ENCODE measurements at places on chromosomes 2 and 18.

DNA sequence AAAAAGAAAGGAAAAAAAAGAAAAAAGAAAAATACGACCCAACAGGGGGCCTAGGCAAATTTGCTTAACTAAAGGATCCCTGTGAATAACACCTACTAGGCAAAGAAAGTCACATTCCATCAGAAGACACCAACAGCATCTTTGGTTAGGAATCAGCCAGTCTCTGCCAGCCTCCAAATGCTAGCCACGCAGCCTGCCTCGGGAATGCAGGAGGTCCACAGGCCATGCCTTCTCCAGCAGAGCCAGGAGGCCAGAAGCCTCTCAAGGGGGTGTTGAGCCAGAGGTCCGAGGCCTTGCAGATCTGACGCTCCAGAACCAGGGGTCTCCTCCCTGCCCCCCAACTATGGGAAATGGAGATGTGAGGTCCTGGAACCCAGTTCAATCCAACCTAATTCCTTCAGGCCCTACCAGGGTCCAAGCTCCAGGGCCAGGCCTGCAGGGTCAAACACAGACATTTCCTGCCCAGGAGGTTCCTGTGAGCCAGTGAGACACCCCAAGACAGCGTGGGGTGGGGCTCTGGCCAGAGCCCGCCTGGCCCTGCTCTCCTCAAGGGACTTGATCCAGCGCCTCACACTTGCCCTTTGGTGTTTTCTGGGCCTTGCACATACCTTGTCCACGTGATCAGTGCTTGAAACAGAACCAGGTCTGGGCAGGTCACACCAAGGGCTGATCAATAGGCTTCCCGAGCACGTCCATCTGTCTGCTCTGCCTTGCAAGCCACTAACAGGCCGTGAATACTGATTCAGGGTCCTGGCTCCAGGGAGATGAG lies 289.6 kb upstream of the ID2 start:
- no peak for DNase-seq

DNA sequence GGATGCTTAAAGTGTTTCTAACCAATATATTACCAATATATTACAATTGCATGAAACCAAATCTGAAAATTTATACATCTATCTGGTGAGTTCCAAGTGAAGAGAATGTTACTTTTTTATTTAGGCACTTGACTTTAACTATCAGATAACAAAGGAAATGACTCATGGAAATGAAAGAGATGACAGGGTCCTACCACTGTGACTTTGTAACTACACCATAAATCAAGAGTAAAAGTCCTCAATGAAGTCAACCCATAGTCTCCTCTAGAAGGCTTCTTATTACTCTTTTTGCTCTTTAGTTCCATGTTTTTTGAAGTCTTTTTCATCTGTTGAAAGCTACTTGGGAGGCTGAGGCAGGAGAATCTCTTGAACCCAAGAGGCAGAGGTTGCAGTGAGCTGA lies 545.0 kb upstream of the PIK3C3 start:
- DNase-seq = no peak

DNA sequence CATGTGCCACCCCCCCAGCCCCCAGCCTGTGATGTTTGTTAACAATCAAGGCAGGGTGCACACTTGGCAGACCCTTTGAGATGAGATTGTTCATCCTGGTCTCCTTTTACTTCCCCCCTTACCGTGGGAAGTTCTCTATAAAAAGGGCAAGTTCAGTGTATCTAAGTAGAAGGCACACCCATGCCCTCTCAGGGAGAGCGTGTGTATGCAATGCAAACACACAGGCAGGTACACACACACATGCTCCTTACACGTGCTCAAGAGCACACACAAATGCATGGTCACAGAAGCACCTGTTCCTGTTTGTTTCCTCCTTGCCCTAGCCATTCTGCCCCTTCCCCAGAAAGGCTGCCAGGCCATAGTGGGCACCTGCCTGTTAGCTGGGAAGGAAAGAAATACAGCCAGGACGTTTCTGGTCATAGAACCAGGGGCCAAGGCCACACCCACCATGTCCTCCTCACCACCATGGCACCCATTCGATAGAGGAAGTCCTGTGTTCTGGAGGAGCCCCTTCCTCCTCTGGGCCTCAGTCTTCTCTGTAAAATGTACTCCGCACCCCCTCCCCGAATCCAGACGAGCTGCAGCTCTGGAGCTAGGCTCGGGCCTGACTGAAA lies 3.1 kb downstream of the ATOH8 start:
- DNase-seq = no peak

DNA sequence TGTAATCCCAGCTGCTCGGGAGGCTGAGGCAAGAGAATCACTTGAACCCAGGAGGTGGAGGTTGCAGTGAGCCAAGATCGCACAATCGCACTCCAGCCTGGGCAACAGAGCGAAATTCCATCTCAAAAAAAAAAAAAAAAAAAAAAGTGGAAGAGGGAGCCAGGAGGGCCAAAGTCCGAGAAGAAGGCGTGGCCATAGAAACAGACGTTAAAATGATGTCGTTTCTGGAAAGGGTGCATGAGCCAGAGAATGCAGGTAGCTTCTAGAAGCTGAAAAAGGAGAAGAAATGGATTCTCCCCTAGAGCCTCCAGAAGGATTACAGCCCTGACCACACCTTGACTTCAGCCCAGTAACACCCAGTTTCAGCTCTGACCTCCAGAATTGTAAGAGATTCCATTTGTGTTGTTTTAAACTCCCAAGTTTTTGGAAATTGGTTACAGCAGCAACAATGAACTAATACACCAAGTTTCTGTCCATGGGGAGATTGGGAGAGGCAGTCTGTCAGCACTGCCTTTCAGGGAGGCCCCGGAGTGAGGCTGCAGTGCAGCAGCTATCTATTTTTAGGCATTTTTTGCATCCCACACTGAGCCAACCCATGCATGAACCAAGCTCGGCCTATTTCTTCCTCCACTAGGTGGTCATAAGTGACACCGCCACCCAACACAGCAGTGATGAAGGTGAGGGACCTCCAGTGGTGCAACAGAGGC lies 14.2 kb upstream of the TRAF3IP1 start:
- no peak for DNase-seq

DNA sequence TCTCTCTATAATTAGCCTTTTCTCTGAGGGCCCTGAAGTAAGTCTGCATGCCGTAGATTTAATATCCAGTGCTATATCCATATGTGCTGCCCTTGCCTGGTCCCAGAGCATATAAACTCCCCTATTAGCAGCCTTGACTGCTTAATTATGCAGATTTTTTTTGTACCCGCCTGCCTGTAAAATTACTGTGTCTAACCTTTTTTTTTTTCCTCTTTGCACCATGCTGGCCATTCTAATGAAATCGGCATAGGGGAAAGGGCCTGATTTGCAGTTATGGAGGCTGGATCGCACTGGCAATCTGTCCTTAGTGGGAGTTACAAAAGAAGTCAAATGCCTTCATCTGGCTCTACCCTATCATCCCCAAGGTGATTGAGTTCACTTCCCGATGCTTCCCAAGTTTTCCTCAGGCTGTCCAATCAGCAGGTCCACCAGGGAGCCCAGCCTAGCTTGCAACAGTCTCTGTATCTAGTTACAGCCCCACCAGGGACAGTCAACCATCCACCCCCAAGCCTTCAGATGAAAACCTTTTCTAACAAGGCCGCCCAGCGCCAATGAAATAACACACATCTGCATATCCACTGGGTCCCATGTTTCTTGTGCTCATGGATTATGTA lies 239.0 kb downstream of the ZNF521 start:
- DNase-seq = no peak

DNA sequence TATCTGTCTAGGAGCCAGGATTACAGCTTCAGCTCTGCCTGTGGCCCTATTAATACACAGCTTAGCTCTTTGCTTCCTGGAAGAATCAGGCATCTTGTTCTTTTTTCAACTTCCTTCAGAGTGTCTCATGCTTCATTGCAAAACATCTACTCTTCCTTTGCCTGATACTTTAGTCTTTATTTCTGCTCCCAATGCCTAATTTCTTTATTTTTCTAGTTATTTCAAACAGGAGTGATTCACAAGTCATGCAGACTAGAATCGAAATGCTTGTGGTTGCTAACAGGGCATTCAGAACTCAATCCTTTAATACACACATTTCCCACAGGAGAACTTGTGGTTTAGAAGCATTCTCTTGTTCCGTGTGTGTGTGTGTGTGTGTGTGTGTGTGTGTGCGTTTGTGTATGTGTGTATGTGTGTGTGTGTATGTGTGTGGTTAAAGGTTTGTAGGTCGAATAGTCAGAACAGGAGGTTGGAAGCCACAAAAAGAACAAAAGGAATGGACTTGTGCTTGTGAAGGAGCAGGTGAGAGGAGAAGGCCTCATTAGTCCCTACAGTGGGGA lies 28.3 kb upstream of the INSIG2 start:
- no peak for DNase-seq

DNA sequence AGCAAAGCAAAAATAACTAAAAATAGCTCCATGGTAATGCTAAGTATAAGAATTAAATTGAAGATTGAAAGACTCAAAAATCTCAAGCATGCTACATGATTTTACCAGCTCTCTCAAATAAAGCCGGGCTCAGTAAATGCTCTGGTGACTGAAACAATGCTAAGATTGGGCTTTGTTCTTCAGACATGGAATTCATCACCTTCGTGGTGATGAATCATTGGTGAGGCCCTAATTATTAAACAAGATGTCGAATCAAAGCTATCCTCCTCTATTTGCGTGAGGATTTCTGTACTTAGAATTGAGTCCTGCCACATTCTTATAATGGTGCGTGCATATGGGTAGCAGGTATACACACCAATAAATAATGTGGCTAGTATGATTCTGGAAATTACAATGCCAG lies 58.8 kb upstream of the LRRTM1 start:
- DNase-seq = no peak

DNA sequence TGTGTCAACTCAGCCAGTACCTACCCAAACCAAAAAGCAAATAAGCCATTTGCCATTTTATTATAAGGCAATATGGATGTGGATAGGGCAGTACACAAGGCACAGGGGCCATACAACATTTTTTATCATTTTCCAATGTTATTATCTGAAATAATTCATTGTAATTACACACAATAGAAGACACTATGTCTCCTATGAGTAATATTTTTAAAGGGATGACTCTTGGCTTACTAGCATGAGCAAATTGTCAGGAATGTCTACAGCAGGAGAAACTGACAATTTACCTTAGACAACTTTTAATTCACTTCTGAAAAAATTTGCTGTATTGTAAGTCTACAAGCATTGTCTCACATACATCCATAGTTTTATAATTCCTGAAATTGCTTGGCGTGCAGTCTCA lies 1193.9 kb upstream of the CELF4 start:
- DNase-seq = no peak

- no peak for DNase-seq
Observed at GRCh38 chr18:1884623-1885022, 686.7 kb downstream of the METTL4 start.

GRCh38 chr2:223328578-223328977 lies 273.6 kb downstream of the SCG2 start:
- no peak for DNase-seq

GRCh38 chr18:45589356-45590035 lies 25.8 kb upstream of the SLC14A2 start:
- no peak for DNase-seq

DNA sequence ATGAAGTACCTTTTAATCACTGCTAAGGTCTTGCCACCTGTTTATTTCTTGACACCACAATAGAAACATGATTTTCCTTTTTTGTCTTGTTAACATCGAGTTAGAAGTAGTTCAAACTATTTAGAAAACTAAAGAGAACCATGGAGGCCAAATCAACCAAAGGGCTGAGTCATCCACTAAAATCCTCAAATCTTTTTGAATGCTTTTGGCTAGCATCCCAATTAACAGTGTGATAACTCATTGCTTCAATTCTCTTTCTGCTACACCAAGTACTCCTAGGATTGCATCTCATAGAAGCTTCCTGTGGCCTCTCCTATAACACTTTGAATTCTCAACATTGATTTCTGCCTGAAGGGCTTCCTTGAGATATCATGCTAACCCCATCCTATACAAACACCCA lies 159.9 kb upstream of the MMADHC start:
- DNase-seq = no peak

DNA sequence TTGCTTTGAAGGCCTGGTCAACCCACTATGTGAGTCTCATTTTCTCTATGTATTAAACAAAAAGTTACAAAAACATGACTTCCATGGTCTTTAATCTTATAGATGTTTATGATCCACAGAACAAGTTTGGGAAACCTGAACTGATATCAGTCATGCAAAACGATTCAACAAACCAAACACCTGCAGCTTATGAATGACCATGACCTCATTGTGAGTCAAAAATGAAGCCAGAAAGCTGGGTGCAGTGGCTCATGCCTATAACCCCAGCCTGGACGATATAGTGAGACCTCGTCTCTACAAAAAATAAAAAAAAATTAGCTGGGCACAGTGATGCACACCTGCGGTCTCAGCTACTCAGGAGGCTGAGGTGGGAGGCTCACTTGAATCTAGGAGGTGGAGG lies 270.4 kb upstream of the CCDC68 start:
- no peak for DNase-seq

DNA sequence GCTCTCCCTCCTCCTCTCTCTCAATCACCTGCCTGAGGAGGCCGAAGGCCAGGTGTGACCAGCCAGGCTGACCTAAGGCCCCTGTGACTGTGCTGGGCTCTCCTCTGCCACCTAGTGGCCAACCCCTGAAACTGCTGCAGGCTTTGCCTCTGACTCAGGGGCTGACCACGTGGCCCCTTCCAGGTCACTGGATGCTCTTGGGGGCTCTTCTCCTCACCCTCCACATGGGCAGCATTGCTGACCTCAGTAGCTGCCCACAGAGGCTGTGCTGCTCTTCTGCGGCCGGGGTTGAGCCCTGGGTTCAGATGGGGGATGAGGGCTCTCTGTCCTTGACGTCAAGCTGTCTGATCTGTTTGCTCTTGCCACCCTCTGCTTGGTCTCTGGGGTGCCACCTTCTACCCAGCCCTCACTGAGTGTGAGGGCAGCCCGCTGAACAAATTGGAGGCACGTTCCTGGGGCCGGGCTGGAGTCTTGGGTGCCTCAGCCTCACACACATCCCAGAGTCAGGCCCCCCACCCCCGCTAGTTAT lies 122.7 kb downstream of the TWIST2 start:
- no peak for DNase-seq

DNA sequence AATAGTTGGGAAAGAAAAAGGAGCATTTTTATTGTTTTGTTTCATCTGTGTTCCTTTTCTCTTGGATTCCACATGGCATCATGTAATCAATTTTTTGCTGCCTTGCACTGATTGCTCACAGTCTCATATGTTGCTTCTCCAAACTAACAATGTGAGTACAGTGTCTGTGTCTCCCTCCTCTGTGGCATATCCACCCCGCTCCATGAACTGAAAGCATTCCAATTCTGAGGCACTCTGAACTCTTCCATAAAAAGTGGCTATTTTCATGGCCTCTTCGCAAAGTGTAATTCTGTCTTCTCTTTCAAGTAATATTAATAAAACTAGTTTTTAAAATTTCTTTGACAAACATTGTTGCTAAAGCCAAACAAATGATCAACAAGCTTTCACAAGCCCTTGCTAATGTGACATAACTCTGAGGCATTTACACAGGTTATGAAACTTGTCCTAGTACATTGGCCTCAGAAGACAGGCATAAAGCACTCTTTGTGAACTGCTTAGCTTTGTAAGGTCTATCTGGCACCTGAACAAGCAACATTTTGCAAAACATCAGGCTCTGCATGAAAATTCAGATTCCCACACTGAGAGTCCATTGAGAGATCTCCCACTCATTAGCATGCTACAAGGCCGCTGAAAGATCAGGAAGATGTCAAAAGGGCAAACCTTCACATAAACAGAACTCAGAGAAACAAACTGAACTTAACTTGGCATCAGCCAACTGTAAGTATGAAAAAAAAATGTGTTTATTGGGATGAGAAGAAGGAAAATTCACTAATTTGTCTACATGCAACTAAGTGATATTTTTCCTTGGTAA lies 33.0 kb downstream of the GPR75 start:
- no peak for DNase-seq

- no peak for DNase-seq
Observed at GRCh38 chr18:48203961-48204666, 205.1 kb downstream of the ZBTB7C start.

Measured in NCI-H2081 treated with DMSO at 0.1 percent for 48 hours (cell line).